Mesothelial cell of epicardium (in vitro differentiated cells): ENCODE measurements at places on chromosomes 7 and 10.
A peak's percentile ranks its signal among the peaks of the same experiment; 100 is the strongest.

- DNase-seq, result no peak
Measured at GRCh38 chr7:47654672-47655298, 72.9 kb upstream of the TNS3 start.

- peak; percentile 16 for DNase-seq
Measured at GRCh38 chr7:604884-605531, 85.4 kb upstream of the PDGFA start.

GRCh38 chr7:36208426-36208825 lies 55.4 kb downstream of the EEPD1 start:
- no peak for DNase-seq

DNA sequence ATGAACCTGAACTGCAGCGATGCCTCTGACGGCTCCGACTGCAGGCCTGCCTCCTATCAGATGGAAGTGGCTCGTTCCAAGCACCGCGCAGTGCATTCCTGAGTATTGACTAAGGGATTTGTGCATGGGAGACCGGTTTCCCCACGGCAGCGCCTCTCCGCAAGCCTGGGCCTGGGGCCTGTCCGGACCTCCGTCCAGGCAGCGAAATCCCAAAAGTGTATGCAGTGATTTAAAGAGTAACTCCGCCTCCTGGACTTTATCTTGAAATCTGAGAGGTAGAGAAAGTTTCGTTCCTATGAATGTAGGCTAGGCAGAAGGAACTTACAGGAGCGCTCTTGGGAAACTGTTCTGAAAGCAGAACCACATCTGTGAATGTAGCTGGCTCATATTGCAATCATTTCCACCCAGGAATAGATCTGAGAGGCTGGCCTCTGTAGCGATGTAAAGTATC lies 106.2 kb upstream of the CELF2 start:
- DNase-seq, result peak; percentile 83

- DNase-seq, result no peak
Measured at GRCh38 chr7:64874562-64875250, 28.4 kb upstream of the ZNF273 start.

DNA sequence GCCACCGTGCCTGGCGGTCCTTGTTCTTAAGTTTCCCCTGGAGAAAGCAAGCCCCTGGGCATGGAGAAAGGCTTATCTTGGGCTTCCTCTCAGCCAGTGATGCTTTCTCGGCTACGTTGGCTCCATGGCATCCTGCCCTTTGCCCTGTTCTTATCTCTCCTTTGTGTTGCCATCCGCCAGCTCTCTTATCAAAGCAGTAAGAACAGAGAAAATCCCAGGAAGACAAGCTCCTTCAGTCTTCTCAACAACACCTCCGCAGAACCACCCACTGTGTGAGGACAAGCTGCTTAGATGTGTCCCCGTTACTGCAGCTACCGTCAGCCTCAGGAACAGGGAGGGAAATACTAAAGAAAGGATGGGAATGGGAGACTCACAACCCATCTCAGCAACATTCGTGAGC lies 3.3 kb downstream of the PLEKHS1 start:
- no peak for DNase-seq

- DNase-seq, result peak; percentile 27
Measured at GRCh38 chr10:21336476-21337170, 188.9 kb downstream of the SKIDA1 start.

DNA sequence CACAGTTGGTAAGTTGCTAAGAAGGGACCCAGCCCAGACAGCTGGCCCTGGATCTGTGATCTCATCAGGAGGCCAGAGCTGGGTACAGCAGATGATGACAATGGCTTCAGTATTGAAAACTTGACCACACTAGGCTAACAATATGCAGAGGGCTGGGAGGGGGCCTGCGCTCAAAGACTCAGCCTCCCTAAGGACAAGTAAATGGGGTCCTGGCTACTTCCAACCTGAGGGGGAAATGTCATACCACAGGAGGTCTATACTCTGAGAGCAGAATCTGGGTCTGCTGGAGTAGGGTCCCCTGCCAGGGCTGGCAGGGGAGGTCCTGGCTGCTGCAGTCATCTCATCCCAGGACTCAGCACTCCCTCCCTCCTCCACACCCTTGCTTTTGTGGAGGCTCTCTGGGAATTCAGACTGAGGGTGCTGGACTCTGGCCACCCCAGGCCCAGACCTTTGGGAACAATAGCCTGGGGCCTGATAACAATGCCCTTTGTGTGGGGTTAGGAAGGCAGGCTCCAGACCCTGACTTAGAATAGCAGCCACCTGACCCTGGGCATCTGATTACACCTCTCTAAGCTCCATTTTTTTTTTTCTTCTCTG lies 1.4 kb downstream of the FXYD4 start:
- DNase-seq, result no peak

- DNase-seq, result no peak
Measured at GRCh38 chr7:14751461-14751860, 151.1 kb downstream of the DGKB start.

GRCh38 chr7:42233695-42234331 lies 3.2 kb downstream of the GLI3 start:
- no peak for DNase-seq

DNA sequence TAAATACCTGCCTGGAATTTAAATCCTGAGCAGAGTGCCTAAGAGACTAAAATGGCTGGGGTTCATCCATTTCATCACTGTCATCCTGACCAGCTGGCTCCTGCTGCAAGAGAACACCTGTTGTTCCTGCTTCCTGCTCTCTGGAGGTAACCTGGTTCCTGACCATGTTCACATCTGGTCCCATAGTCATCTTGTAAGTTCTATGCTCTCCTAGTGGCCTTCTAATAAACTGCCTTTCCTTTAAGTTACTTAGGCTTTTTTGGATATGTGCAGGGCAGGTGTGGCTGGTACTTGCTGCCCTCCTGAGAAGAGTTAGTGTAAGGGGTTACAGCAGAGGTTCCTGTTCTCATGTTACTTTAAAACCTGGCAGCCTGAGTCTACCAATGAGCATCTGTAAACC lies 80.0 kb downstream of the NRCAM start:
- DNase-seq, result no peak

- no peak for DNase-seq
Measured at GRCh38 chr10:97468162-97468561, 22.2 kb downstream of the ZDHHC16 start.

GRCh38 chr7:100413889-100414288 lies 14.6 kb downstream of the ZCWPW1 start:
- DNase-seq, result no peak

- DNase-seq, result no peak
Measured at GRCh38 chr7:27389496-27389895, 146.9 kb downstream of the EVX1 start.

DNA sequence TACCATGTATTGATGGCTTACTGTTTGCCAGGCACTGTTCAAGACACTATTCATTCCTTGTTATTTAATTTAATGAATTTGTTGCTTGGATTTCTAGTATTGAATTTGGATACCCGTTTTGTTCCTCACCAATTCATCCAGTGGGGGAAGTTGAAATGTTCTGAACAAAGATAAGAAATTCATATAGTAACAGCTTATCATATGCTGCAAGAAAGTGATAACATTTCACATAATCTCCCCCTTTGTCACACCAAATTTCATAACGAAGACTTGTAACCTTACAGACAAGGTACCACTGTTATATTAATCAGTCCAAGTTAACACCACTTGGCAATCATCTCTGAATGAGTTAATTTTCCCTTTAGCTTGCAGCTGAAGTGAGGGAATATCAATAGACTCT lies 42.1 kb downstream of the SCIN start:
- no peak for DNase-seq

DNA sequence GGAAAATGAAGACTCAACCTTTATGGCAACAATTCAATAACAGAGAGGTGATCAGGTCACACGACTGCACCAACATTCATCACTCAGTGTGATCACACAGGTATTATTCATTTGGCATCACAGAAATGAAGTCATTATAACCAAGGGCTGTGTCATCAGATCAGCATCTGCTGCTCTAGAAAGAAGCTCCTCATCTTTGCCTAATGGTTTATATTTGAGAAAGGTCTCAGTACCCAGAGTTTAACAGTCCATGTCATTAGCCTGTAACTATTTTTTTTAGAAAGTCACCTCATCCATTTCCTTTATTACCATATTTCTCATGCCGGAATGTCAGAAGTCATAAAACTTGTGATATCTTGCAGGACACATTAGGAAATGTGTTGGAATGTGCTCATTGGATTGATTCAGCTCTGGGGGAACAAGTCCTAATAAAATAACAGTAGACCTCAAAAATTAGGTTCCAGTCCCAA lies 45.1 kb upstream of the PRKG1 start:
- no peak for DNase-seq

GRCh38 chr10:1646332-1646731 lies 91.0 kb downstream of the ADARB2 start:
- DNase-seq, result no peak

DNA sequence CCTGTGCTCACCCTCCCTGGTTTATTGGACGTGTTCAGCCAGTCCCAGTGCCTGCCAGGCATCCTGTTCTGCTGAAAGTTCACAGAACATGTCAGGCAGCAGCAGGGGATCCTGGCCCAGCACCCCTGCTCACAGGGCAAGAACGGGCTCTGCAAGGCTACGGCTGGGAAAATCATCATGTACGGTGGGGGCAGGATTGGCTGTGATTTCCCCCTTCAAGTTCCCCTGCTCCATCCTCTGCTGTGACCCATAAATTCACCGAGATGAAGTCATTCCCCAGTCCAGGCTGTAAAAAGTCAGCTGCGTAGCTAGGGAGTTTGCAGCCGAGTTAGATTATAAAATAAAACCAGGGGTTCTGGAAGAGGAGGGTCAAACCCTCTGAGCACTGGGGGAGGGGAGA lies 484.1 kb upstream of the ZMIZ1 start:
- no peak for DNase-seq

GRCh38 chr7:11466517-11467105 lies 365.4 kb downstream of the THSD7A start:
- DNase-seq, result no peak

DNA sequence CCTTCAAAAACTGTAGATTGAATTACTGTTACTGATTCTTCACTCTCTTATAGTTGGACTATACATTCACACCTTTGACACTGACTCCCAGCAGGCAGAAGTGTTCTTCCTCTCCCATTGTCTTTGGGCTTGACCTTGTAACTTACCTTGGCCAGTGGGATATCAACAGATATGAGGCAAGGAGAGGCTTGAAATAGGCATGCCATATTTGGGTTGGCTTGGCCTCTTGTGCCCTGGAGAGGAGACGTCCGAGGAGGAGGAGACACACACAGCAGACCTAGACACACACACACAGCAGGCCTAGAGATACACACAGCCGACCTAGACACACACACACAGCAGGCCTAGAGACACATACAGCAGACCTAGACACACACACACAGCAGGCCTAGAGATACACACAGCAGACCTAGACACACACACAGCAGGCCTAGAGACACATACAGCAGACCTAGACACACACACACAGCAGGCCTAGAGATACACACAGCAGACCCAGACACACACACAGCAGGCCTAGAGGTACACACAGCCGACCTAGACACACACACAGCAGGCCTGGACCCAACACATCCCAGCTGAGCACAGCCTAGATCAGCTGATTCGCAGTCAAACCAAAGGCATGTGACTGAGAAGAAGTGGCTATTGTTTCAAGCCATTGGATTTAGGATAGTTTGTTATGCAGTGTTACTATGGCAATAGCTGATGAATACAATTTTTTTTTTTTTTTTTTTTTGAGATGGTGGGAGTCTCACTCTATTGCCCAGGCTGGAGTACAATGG lies 12.5 kb upstream of the GNA12 start:
- no peak for DNase-seq

DNA sequence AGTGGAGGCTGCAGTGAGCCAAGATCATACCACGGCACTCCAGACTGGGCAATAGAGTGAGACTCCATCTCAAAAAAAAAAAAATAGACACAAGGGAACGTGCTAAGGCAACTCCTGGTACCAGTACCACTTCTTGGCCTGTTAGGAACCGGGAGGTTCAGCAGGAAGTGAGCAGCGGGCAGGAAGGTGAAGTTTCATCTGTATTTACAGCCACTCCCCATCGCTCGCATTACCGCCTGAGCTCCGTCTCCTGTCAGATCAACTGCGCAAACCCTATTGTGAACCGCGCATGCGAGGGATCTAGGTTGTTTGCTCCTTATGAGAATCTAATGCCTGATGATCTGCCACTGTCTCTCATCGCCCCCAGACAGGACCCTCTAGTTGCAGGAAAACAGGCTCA lies 69.9 kb upstream of the FOXK1 start:
- no peak for DNase-seq

- no peak for DNase-seq
Measured at GRCh38 chr10:67603701-67604100, 92.3 kb downstream of the CTNNA3 start.

DNA sequence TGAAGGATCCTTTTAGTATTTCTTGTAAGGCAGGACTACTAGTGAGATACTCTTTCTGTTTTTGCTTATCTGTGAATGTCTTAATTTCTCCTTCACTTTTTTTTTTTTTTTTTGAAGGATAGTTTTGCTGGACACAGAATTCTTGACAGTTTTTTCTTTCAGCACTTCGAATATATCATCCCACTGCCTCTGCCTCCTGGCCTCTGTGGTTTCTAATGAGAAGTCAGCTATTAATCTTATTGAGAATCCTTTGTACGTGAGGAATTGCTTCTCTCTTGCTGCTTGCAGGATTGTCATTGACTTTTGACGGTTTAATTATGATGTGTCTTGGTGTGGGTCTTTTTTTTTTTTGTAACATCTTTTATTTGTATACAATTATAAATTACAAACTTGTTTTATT lies 12.6 kb upstream of the WAC start:
- DNase-seq, result no peak

- DNase-seq, result no peak
Measured at GRCh38 chr10:46304062-46304461, 17.3 kb downstream of the ANTXRL start.

DNA sequence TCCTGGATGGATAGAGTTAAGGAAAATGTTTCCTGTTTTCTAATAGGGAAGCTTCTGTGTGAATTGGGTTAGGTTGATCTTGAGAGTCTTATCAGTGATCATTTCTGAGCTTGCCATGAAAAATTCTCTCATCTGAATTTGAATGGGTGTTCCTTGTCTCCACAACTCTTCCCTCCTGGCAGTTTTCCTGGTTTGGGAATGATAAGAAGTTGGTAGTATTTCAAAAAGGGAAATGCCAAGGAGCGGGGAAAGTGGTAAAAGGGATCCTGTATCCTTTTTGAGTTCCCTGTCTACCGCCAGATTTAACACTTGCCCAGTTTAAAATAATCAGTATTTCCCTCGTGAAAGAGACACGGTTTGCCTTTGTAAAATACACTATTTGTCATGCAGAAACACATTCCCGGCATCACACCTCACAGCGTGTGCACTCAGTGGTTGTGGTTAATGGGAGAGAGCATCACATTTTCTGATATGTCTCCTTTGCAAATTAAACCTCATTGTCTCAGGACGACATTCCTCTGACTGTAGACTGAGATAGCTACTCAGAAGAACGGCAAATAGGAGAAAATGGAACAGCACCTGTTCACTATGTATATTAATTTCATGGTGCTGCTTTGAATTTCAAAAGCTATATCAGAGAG lies 113.2 kb upstream of the IFRD1 start:
- DNase-seq, result no peak

GRCh38 chr7:12383377-12383776 lies 20.3 kb downstream of the VWDE start:
- no peak for DNase-seq

DNA sequence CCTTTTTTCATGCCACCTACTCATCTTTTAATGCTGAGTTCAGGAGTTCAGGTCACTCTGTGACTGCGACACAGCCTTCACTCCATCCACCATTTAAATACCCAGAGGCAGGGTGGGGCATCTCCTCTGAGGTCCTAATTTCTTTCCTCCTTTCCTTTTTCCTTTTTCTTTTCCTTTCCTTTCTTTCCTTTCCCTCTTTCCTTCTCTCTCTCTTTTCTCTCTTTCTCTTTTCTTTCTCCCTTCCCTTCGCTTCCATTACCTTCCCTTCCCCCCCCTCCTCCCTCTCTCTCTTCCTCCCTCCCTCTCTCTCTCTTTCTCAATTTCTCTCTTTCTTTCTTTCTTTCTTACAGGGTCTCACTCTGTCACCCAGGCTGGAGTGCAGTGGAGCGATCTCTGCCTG lies 145.9 kb upstream of the SVIL start:
- no peak for DNase-seq
